AG04449 (cell line): ENCODE measurements at places on chromosomes 16 and 17.

- no peak for DNase-seq
These were observed 776.1 kb downstream of the KCNJ2 start for GRCh38 chr17:70945386-70945785.

DNA sequence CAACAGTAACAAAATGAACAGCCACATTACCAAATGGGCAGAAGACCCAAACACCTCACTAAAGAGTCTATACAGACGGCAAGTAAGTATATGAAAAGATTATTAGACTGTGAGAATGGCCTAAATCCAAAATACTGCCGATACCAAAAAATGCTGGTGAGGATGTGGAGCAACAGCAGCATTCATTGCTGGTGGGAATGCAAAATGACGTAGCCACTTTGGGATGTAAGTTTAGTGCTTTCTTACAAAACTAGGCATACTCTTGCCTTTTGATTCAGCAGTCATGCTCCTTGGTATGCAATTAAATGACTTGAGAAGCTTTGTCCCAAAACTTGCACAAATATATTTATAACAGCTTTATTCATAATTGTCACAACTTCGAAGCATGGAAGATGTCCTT is 43.8 kb downstream of the RABEP1 start:
- DNase-seq, result no peak

GRCh38 chr16:48608452-48608851 is 1.5 kb downstream of the N4BP1 start:
- no peak for DNase-seq

- no peak for DNase-seq
These were observed 40.6 kb downstream of the CPNE2 start for GRCh38 chr16:57133031-57133430.

DNA sequence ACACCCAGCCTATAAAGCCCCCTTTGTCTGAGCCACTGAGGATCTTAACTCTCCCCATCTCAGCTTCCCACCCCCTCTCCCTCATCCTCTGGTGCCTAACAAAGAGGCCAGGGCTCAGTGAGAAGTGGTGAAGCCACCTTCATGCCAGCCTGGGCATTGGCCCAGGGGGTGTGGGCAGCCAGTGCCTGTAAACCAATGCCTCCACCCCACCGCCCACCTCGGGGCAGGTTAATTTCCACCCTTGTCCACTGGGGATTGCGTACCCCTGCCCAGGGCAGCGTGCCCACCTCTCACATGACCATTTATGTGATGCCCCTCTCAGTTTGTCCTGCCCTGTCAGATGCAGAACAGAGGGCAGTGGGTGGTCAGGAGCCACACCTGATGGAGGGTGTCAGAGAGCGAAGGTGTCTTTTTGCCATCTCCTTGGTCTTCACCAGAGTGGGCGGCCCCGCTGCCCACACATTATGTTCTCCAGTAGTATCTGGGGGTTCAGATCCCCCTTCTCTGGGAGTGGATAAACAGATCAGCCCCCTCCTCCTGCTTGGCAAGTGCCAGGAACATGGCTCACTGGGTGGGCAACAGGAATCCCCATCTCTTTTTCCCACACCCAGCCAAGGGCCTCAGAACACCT is 10.1 kb upstream of the ARHGAP23 start:
- no peak for DNase-seq

DNA sequence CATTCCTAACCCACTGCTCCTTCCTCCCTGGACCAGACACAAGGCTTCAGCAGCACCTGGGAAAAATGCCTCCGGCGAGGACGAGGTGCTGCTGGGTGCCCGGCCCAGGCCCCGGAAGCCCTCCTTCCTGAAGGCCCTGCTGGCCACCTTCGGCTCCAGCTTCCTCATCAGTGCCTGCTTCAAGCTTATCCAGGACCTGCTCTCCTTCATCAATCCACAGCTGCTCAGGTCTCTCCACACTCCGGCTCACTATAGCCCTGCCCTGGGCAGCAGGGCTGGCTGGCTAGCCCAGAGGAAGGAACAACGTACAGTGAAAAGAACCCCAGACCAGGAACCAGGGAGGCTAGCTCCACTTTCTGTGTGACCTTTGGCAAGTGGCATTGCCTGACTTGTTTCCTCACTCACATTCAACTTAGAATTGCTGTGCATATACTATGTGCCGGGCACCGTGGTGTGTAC is 26.2 kb downstream of the ABCC3 start:
- no peak for DNase-seq

DNA sequence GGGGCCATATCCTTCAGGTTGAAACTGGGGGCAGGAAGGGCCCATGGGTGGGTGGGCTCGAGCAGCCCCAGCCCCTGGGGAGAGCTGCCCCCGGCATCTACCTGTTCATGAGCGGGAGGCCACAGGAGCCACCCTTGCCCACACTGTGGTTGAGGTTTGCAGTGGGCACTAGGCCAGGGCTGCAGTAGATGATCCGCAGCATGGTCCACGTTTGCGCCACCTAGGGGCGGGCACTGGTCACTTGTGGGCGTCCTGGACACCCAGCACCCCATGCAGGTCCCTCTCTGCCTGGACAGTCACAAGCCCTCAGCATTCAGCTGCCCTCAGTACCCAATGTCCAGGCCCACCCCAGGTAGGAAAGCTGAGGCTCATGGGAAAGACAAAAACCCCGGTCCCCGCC is 1.8 kb upstream of the JMJD8 start:
- DNase-seq, result no peak

- DNase-seq, result no peak
These were observed 277.1 kb downstream of the XYLT1 start for GRCh38 chr16:17193566-17194100.

GRCh38 chr16:1834096-1834495 is 7.1 kb downstream of the FAHD1 start:
- DNase-seq, result no peak

DNA sequence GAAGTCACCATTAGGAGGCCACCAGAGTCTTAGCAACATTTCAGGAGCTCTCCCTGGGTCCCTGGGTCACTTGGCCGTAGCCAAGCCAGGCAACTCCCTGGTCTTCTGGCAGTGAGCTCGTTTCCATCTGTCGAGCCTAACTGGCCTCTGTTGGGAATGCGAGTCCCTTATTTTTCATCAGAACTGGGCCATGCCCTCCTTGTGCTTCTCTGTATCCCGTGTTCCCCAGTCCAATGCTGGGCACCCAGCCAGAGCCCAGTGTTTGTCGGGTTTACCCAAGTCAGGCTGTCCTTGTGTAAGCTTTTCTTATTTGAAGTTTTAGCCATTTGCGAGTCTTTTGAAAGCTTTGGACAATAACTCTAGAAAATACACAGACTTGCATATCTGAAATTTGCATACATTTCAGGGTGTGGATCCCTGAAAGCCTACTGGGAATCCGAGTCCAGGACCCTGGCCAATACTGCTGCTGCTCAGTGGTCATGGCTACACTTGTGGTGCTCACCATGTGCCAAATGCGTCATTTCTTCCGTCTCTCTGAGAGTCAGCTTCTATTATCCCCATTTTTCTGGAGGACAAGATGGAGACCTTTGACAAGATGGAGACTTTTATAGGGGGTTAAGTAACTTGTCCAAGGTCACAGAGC is 81.6 kb upstream of the LGALS9 start:
- no peak for DNase-seq

- no peak for DNase-seq
These were observed 879 bp upstream of the SPG7 start for GRCh38 chr16:89507214-89507833.

- DNase-seq, result no peak
These were observed 198.6 kb upstream of the EEF2KMT start for GRCh38 chr16:5296176-5296575.

- DNase-seq, result no peak
These were observed 30.4 kb upstream of the CCL1 start for GRCh38 chr17:34393401-34393800.

DNA sequence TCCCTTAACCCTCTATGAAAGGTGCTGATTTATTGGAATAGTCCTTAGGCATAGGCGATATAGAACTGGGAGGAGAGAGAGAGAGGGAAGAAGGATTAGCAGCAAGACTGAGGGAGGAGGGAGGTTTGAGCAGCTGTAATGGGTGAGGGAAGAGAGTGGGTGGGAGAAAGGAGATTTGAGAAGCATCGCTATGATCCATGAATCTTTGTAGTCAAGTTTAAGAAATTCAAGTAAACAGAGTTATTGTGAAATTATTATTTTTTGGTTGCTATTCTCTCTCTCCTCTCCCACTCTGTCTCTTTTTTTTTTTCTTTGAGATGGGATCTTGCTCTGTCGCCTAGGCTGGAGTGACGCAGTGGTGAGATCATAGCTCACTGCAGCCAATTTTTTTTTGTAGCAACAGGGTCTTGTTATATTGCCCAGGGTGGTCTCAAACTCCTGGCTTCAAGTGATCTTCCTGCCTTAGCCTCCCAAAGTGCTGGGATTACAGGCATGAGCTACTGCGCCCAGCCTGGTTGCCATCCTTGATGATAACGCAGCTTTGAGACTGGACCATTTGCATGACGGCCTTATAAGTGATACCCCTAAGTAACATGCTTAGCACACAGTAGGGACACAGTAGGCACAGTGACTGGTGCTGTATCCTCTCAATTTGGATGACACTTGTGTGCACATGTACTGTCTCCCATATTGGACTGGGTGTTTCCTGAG is 21.0 kb upstream of the TNS4 start:
- DNase-seq, result no peak

DNA sequence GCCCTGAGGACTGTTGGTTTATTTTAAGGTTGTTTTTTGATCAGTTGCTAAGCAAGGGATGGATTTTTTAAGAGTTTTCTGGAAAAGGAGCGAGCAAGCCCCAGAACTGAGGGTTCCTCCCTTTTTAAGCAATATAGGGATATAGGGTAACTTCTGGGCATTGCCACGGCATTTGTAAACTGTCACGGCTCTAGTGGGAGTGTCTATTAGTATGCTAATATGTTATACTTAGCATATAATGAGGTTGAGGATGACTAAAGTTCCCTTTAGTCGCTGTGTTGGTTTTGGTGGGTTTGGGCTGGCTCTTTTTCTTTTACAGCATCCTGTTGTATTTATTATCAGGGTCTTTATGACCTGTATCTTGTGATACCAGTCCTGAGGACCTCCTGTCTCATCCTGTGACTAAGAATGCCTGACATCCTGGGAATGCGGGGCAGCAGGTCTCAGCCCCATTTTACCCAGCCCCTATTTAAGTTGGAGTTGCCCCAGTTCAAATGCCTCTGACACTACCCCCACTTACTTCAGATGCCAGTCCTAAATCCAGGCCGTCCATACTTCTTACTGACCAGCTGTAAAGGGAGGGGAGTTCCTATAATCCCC is 59.4 kb downstream of the MFSD11 start:
- no peak for DNase-seq

DNA sequence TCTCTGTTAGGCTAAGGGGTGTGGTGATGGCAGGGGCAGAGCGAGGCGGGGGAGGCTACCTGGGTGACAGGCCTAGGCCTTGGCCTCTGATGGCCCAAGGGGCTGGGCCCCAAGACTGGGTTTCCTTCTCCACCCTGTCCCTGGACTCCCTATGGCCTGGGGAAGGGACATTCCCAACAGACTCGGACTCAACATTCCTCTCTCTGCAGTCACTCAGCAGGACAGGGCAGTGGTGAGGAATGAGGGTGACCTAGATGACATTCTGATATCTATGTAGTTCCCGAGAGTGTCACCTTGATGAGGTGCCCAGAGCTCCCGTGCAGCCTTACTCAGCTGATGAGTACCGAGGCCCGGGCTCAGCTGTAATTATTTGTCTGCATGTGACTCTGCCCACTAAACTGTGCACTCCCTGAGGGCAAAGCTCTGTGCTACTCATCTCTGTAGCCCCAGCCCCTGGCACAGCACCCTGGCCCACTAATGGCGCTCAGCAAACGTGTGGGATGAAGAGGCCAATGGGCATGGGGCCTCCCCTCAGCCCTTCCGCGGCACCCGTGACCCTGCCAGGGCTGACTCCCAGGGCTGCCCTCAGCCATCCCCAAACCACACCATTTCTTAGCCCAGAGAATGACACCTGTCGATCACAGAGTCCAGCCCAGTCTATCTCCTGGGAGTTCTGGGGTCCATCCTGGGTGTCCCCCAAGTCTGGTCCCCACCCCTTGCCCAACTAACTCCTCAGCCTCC is 2.2 kb downstream of the PLCD3 start:
- DNase-seq, result no peak

DNA sequence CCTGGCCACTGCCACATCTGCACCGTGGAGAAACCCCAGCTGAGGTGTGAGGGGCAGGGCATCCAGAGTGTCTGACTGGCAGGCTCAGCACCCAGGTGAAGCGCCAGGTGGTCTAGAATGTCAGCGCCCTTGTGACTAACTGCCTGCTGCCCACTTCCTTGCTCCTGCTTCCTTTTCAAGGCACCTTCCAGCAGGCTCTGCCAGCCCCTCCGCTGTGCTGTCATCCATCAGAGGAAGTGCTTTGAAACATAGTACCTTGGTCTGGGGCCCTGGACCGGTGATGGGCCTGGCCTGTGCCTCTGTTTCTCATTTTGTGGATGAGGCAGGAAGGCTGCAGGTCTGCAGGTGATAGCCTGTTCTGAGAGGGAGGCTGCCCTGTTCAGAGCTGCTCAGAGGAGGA is 5.5 kb downstream of the SPNS2 start:
- no peak for DNase-seq

GRCh38 chr16:67543036-67543435 is 14.4 kb downstream of the RIPOR1 start:
- no peak for DNase-seq
